Omental fat pad (tissue), 4 donors: ENCODE measurements at places on chromosomes 16 and 17. TPM values are rescaled to one million over a fixed set of nuclear protein-coding genes. Genes with fewer than 3 reads are reported as not detected.
A peak's percentile ranks its signal among the peaks of the same experiment; 100 is the strongest.

Gene CDRT15L2
- total RNA-seq: not detected

Gene KRTAP16-1
- total RNA-seq: not detected

Gene LGALS9
- 54.7 TPM for total RNA-seq

Gene PITPNM3
- 3.5 TPM for total RNA-seq

Gene WDR45B
- 63.0 TPM for total RNA-seq

Gene C16orf74
- total RNA-seq: 3.5 TPM

Gene CDH15
- not detected for total RNA-seq

Gene ZNF469
- 10.9 TPM for total RNA-seq

Gene CRYM
- 1.4 TPM for total RNA-seq

Gene TMED6
- not detected for total RNA-seq

Gene EPOP
- total RNA-seq: 0.38 TPM

DNA sequence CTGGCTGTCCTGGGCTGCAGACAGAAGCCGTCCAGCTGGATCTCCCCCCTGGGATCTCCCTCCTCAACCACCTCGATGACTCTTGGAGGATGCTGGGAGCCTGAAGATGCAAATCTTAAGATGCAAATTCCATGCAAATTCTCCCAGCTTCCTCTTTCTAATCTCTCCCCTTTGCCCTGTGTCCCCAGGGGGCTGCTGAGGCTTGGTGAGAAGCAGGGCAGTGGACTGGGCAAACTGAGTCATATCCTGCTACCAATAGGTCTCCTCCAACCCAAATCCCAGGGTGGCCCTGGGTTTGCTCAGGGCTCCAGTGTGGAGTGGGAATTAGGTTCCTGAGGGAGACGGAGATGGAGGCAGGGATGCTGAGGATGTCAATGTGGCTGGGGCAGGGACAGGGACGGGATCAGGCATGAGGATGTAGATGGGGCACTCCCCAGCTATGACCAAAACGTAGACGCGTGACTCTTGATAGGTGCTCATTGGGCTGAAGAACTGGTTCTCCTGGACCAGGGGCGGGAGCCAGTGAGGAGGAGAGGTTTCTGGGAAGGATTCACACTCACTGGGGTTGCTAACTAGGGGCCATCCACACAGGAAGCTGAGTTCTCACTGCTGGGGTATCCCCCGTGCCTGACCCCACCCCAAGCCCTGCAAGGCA, 3.6 kb upstream of the ALOX12B start:
- no peak for DNase-seq

DNA sequence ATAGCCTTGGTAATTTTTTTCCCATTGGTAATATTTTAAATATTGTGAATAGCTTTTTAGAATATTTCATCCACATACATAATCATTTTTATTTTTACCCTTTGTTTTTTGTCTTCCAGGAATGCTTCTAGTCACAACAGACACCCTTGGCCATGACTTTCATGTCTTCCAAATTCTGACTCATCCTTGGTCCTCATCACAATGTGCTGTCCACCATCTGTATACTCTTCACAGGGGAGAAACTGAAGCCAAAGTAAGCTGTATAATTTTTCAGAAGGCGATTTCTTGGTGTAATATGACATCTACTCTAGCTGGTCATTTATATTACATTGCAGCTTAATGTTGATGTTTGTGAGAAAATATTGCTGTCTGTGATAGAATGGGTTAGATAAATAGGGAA, 269.4 kb downstream of the BCAS3 start:
- no peak for DNase-seq

DNA sequence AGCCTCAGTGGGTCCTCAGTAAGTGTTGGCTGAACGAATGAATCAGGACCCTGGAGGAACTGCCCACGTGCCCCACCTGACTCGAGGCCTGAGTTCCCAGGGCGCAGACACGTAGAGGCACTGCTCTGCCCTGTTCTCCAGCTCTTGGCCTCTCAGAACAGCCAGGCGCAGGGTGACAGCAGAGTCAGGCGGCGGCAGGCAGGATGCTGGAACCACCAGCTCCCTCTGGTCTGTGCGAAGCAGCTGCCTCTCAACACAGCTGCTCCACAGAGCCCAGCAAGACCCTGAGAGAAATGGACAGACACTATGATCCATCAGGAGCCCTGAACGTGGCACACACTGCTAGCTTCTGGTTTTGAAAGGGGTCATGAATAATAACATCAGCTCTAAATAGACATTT, 53.1 kb upstream of the BCO1 start:
- no peak for DNase-seq

DNA sequence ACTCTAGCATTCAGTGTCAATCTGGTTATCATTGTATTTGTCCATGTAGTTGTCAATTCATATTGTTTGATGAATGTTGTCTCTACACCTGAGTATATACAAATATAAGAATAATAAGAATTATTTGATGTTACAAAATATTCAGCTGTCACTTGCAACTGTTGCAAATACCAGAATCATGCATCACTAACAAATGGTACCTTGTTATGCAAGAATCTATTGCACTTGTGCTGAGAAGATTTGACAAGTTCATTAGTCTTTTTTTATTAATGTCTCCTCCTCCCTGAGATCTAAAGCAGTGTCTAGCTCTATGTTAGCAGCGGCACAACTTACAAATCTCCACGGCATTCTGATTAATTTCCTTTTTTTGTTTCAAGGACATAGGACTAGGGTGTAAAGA, 22.2 kb upstream of the AKAP1 start:
- no peak for DNase-seq

DNA sequence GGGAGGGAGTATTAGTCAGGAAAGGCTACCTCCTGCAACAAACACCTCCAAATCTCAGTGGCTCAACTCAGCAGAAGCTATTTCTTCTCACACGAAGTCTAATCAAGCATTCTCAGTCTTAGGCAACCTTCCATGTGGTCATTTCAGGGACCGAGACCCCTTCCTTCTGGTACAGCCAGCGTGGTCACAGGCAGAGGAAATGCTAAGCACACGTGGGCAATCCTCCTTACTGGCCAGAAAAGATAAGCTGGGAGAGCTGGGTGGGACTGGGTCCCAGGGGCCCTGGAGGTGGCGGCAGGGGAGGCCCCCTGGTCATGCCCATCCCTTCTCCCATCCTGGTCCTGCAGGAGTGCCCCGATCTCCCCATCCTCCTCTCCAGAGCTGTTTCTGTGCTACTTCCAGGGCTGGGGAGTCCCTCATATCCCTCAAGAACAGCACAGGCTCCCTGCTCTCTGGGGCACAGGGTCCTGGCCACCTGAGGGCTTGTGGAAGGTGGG, 5.7 kb upstream of the CX3CL1 start:
- no peak for DNase-seq

DNA sequence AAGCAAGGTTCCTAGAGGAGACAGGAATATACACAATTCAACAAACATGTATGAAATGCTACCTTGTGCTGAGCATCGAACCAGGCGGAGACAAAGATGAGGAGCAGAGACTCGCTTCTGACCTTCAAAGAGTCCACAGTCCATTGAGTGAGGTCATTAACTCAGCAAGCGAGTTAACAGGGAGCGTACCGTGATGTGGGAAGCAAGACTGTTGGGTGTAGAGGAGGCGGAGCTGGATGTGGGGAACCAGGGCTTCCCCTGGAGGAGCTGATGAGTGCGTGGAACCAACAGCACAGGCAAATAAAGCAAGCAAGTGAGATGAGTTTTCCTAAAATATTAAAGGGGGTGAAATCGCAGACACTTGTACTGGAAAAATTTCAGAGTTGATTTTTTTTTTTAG, 65.0 kb downstream of the NXN start:
- DNase-seq: no peak

GRCh38 chr17:48722201-48722907, at the start of gene PRAC1:
PRAC1 (minus strand) TSS chr17:48722518; CDS start chr17:48722392, 126 bp downstream.
- DNase-seq: no peak

DNA sequence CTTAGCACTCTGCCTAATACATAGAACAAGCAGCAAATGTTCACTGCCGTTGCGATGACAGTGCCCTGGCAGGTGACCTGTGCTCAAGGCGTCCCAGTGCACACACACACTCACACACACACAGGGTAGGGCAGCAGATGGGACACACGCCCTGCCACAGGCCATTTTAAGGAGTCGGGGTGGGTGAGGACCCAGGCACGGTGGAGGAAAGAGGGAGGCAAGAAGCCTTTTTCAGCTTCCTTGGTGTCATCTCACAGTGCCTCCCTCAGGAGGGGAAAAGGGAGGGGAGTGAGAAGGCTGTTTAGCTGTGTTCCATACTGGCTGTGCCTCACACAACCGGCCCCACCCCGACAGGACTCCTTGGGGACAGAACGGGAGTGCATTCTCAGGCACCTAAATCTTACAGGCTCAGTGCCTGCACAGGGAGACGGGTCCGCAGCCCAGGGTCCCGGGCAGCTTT, 1.5 kb downstream of the PITPNM3 start:
- no peak for DNase-seq

DNA sequence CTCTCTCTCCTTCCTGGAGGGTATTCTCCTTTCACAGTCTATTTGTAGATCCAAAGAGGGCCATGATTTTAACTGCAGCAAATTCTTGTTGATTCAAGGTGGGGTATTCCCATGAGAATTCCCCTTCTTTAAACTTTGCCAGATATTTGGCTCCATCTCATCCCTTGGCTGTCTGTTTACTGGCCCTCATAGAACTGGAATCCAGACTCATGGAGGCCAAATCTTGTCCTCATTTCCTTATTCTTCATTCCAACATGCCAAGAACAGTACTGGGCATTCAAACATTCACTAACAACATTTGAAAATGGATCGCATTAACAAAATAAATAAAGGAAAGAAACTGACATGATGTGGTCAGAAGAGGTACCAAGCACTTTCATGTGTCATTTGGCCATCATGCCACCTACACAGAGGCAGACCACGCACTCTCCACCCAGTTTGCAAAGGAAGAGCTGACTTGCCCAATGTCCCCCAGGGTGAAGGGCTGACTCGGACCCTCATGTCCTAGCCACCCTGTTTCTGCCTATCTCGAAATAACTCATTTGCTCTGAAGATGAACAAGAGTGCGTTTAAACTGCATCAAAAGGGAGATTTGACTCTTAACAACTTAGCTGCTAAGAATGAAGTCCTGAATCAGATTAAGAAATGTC, 23.1 kb upstream of the SLC35B1 start:
- DNase-seq: no peak

GRCh38 chr16:57255686-57256415, 10.8 kb downstream of the ARL2BP start:
- DNase-seq: peak; percentile 5

GRCh38 chr16:1560153-1560552, 26.7 kb downstream of the TMEM204 start:
- no peak for DNase-seq

DNA sequence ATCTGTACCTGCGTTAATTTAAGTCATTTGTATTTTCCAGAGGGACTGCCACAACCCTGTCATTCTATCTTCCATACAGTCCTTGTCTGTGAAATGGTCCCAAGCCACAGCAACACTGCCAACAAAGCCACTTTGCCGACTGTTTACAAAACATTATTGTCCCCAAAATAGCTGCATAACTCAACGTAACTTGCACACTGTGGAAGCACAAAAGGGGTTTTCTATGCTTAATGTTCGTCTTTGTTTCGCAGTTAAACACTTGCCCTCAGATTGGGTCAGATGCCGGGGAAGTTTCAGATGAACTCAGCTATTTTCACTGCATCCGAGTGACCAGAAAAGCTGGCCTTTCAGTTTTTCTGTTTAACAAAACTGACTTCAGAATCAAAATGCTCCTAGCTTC, 4.6 kb downstream of the SEC14L5 start:
- DNase-seq: no peak

DNA sequence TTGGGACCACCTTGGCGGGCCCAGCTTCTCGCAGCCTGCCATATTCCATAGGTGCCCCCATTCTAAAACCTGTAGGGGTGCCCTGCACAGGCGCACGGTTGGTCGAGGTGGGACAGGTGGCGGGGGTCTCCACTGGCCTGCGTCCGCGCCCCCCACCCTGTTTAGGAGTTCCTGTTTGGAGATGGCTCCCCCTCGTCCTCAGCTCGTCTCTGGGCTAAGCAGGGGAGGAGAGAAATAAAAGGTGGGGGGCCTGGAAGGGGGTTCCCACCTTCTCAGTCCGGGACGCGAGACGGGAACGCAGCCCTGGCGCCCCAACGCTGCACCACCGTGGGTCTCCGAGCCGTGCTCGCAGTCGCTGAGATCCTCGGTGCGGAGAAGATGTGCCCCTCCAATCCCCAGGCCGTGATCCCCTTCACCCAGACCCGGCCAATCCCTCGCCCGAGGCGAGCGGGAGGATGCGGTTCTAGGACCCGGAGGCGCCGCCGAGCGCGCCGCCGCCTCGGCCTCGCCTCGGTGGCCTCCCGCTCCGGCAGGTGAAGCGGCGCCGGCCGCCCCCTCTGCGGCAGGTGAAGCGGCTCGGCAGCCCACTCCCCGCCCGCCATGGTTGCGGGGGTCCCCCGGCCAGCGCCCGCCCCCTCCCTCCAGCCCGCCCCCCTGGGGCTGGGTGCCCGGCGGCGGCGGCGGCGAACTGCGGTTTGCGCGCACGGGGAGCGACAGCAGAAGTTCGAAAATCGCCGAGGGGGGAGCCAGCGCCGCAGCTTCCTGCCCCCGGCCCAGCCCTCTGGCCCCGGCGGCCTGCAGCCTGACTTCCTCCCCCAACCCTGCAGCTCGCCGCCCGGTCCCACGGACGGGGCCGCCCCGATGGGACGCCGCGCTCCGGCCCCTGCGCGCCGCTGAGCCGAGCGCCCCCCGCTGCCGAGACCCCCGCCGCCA, at the start of gene FMNL1:
TSS of gene FMNL1 (plus strand) at position 805 of the 933 bp plus-strand sequence. CDS start 240 bp downstream, outside the sequence.
- DNase-seq: no peak

DNA sequence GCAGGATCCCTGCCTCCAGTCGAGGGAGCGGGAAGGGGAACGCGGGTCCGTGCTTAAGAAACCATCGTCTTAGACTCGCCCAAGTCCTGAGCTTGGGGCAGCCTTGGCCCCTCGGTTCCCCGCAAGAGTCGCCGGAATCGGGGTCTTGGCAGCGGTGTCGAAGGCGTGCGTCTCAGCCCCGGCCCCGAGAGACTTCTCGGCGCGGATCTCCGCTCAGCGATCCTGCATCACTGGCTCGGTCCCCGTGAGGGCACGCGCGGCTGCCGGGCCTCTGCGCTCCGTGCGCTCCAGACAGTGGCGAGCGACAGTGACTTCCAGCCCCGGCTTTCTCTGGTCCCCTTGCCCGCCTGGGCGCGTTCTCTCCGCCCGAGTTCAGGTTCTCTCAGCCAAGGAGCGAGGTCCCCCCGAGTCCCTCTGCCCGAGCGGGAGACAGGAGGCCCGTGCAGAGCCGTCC, 380 bp downstream of the HS3ST3A1 start:
- DNase-seq: no peak

DNA sequence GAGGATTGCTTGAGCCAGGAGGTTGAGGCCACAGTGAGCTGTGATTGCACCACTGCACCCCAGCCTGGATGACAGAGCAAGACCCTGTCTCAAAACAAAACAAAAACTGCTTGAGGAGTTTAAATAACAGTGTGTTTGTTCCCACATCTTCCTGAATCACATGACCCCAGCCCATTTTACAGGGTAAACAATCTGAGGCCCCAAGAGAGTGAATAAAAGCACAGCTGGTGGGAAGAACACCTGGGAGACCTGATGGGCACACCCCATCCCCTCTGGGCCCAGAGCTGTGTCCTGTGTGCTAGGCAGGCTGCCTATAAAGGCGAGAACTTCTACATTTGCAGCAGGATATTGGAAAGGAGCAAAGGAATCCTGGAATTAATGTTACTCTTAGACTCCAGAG, 69.6 kb downstream of the PLXDC1 start:
- no peak for DNase-seq

GRCh38 chr16:50102051-50102746, 36.4 kb downstream of the HEATR3 start:
- no peak for DNase-seq

- no peak for DNase-seq
Measured at GRCh38 chr17:33749171-33749570, 456.1 kb upstream of the ASIC2 start.

GRCh38 chr16:66091471-66091891, 275.0 kb upstream of the CDH5 start:
- no peak for DNase-seq

GRCh38 chr16:11726008-11726407, 16.6 kb downstream of the TXNDC11 start:
- no peak for DNase-seq
